ENCODE measurements at places on chromosomes 5 and 9.

DNA sequence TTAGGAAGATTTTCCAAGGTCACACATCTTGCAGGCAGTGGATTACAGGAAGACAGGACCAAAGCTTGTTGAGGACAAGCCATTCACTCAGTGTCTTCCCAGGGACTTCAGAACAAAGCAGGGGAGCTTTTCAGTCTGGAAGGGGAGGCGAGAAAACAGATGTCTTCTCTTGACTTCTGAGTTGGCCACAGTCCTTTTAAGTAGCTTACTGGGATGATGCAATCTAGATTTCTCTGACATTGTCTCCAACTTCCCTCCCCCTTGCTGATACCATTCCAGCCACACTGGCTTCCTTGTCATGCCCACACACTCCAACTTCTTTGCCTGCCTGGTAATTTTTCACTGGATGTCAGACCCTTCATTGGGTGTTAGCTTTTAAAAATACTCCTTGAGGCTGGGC lies 174.2 kb upstream of the TBC1D2 start:
- peak; percentile 7 for DNase-seq

- no peak for DNase-seq
Observed at GRCh38 chr9:89488131-89488530, 9.8 kb downstream of the SEMA4D start.

DNA sequence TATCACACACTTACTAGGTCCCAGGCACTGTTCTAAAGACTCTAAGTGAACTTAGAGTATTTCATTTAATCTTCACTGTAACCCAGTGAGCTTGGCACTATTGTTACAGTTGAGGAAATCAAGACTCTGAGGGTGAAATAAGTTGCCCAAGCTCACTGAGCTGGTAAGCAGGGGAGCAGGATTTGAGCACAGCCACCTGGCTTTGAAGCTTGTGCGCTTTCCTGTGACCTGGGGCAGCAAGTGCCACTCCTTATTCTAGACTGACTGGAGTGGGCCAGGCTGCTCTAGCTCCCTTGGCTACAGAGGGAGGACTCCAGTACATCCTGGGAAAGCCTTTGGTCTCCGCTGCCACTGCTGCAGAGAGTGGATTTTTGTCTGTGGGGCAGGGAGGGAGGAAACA lies 50.0 kb downstream of the RGS3 start:
- no peak for DNase-seq

DNA sequence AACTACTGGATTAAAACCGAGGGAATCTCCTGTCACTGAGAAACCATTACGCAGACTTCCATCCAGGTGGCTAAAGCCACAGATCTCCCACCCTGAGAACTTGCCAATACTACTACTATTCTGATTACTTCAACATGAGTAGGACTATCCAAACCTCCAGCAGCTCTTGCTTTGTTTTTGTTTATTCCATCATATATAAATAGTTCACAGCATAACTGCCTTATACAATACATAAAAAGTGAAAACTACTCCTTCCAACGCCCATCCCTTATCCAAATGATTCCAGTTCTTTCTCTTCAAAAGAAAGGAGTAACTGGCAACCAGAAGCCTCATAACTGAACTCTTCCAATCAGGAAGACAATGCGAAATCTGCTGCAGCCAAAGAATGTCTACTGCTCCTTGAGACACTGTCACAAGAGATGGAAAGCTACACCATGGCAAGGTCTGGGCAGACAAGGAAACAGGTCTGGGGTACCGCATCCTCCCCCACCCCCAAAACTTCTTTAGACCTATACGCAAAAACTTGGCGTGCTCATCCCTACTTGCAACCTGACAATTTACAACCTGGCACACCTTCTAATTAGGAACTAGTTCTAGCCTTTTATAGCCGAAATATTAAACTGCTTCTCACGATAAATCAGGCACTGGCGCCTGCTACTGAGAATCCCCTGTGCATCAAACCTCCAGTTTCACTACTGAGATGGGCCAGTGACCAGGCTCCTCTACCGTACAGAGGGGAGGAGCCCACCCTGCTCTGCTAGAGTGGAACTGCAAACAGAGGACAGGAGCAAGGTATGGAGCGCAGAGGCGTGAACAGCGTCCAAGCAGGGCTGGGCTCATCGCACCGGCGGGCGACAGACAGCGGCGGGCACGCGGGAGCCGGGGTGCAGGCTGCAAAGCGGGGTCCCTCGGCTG lies 986 bp downstream of the PLPP1 start:
- no peak for DNase-seq

GRCh38 chr9:8419596-8420275 lies 620.2 kb upstream of the DMAC1 start:
- no peak for DNase-seq

- DNase-seq: peak; percentile 96
Observed at GRCh38 chr9:70607926-70608325, 193.5 kb upstream of the KLF9 start.

DNA sequence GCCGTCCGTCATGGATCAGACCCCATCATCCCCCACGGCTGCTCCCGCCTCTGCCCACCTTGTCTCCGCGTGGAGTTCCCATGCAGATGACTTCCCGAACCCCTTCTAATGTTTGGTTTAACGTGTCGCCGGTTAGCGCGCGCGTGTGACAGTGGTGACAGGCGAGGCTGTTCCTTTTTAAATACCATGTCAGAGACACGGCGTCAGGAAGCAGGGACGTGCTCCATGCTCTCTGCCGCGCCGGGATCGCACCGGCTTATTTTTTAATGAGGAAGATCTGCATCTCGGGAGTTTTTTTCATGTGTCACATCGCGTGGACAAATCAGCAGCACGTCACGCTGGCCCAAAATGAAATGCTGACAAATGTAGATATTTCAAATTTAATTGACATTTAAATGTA lies 35.9 kb downstream of the CRB2 start:
- DNase-seq: no peak

DNA sequence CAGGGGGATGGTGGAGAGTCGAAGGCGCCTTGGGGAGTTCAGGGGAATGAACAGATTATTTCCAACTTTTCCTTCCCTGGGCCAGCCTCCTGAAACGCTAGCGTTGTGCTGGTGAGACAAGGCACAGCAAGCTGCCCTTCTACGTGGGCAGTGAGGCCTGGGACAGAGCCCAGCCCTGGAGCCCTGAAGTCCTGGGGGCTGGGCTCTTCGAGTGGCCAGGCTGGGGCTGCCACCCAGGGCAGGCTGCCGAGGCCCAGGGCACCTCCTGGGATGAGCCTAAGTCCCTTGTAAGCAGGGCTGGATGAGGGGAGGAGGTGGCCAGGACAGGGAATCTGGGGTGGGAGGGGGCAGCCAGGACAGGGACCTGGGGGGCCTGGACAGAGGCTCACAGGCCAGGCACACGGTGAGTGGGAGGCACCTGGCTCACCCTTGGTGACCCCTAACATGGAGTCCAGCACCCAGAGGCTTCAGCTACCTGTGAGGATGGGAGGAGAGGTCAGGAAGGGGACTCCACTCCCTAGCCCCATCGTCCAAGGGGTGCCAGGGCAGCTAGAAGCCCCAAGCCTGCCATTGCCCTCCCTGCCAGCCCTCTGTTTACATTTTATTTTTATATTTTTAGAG lies 1.3 kb upstream of the LCN12 start:
- no peak for DNase-seq

DNA sequence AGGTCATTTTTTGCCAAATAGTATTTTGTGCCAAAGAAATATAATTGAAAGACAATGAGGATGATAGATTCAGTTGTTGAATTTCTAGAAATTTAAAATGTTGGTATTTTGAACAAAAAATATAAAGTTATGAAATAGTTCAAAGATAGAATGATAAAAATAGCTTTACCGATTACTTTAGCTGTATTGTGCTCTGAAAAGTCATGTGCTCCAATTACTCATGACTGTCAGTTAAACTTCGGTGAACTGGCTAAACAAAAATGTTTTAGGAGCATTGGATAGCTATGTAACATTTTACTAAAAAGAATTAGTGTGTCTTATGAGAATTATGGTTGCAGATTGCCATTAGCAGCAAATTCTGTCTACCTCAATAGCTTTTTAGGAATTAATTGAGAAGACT lies 177.3 kb upstream of the VCAN start:
- DNase-seq: no peak

DNA sequence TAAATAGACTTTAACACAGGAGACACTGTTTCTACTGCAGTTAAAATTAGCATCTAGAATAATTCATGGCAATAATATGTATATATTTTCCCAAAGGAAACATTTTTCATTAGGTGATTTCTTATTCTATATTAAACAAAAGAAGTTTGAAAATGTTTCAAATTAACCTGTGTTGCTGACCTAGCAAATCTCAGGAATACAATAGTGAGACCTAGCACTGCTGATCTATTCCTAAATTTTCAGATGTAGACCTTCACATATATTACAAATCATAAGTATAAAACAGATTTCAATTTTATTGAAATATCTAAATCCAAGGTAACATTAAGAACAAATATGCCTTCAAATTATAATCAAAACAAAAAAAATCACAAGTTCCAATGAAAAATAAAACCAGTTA lies 15.1 kb downstream of the LMBRD2 start:
- no peak for DNase-seq

- DNase-seq: no peak
Observed at GRCh38 chr5:122473941-122474340, 161.9 kb downstream of the SNCAIP start.

- peak; percentile 5 for DNase-seq
Observed at GRCh38 chr9:12718482-12719026, 25.4 kb downstream of the TYRP1 start.

GRCh38 chr5:140785905-140786686 lies at the start of gene PCDHA1:
PCDHA1 (plus strand) TSS chr5:140786140.
- DNase-seq: peak; percentile 47

- DNase-seq: no peak
Observed at GRCh38 chr9:123453831-123454321, 97.9 kb downstream of the CRB2 start.

GRCh38 chr9:33468215-33468730 lies 5.5 kb downstream of the NOL6 start:
- DNase-seq: no peak

- peak; percentile 73 for DNase-seq
Observed at GRCh38 chr9:124054582-124055227, 43.1 kb downstream of the LHX2 start.

DNA sequence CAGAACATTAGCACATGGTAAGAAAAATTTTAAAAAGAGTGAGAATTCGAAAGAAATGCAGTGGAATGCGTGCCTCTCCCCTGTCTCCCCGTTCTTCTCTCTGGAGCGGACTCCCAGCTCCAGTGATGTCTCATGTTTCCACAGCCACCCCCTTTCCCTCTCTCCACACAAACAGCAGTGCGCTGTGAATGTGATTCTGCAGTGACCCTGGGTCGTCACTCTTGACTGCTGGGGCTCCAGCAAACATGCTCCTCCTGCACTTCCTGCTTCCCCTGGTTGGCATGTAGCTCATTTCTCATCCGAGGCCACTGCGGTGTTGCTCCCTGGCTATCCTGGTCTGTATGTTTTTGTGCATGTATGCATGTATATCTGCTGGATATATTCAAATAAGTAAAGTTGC lies 13.3 kb downstream of the PHF2 start:
- no peak for DNase-seq

DNA sequence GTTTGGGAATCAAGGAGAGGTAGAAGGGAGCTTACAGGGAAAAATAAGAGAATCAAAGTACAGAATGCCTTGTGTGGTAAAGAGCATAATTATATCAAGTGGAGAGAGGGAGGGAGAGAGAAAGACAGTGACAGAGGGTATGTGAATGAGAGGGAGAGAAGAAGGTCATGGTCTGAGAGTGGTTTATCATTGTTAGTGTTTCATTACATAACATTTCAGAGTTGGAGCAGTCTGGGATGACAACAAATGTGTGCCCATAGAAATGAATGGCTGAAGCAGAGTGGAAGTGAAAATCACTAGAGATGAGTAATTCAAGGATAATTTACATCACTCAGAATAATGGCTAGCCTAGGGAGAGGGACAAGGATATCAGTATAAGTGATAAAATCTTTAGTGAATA lies 799.2 kb downstream of the TLE1 start:
- DNase-seq: no peak

DNA sequence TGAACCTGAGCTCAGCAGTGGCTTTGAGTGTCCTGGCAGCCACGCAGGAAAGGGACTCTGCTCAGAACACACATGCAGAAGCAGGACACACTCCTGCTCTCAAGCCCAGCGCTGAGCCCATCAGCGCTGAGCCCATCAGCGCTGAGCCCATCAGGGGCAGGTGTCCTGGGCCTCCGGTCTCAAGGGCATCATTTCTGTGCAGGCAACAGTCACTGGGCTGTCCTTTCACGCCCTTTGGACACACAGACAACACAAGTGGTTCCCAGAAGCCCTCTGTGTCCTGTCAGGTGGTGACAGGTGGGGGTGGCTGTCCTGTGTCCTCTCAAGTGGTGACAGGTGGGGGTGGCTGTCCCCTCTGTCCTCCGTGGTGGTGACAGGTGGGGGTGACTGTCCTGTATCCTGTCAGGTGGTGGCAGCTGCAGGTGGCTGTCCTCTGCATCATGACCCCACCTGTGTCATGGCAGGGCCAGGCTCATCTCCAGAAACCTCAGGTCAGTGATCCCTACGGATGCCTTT lies 39.0 kb upstream of the CLPTM1L start:
- no peak for DNase-seq

- DNase-seq: no peak
Observed at GRCh38 chr9:124088476-124088837, 76.9 kb downstream of the LHX2 start.

GRCh38 chr9:116697362-116697761 lies 10.3 kb downstream of the TRIM32 start:
- DNase-seq: no peak

- peak; percentile 95 for DNase-seq
Observed at GRCh38 chr9:96449845-96450612, at the start of gene HABP4. HABP4 (plus strand) TSS chr9:96450169; CDS start chr9:96450280, 111 bp downstream.

DNA sequence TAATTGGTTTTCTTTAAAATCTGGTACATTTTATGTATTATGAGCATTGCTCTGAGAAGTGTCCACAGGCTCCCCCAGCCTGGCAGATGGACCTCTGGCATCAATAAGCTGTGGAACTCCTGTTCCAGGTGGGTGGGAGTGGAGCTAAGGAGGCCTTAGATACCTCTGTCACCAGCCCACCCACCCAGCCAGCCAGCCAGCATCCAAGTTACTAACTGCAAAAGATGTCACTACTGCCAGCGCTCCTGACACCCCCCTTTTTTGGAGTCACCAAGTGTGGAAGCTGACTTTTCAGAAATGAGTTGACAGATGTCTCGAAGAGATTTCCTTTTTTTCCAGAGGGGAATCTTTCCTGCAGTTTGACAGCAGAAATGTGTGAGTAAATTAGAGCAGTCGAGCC lies 111.2 kb downstream of the GALNT10 start:
- no peak for DNase-seq

- DNase-seq: no peak
Observed at GRCh38 chr5:179279347-179280094, 65.7 kb downstream of the ADAMTS2 start.

- peak; percentile 43 for DNase-seq
Observed at GRCh38 chr5:62354028-62354874, 48.2 kb downstream of the KIF2A start.

All from KBM-7 (cell line).